ENCODE measurements at places on chromosomes 13 and 19.

DNA sequence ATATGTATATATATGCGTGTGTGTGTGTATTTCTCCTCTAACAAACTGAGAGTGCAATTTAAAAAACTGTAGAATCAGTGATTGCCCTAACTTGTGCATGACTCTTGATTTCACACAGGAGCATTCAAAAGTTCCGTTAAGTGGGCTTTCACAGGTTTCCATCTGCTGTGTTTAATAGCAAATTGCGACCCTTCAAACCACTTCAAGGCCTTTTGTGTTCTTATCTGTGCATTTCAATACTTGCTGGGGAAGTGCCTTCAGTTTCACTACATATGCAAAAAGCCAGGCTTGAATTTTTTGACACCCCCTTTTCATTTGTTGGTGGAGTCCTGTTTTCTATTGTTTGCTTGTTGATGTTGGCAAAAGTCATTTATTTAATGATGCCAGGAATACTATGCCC is 158.0 kb downstream of the TM9SF2 start:
- no peak for DNase-seq

GRCh38 chr13:39971526-39971925 is 316.1 kb downstream of the COG6 start:
- DNase-seq, result no peak

- no peak for DNase-seq
Measured at GRCh38 chr13:63448692-63449091, 2033.0 kb upstream of the PCDH20 start.

DNA sequence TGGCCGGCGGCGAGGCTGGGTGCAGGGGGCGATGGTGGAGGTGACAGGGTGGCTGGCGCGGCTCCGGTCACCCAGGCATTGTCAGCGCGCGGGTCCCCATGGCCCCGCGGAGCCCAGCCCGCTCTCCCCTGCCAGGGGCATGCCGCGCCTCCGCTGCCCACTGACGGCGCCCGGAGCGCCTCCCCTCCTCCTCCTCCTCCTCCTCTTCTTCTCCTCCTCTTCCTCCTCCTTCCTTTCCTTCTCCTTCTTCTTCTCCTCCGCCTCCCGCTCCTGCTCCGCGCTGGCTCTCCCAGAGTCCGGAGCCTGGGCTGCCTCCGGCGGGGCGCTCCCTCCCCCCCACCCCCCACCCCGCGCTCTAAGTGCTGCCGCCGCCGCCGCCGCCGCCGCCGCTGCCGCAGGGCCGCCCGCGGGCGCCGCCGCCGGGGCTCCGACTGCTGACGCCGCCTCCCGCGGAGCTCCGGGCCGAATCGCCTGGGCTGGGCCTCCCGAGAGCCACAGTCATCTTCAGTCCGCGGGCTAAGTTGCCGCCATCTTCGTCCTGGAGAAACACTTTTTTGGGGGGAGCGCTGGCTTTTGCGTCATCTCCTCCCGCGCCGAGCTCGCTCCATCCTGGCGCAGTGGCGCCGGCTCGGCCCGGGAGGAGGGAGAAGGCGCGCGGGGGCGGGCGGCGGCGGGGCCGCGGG is 348.3 kb downstream of the LIG4 start:
- DNase-seq, result peak; percentile 21

- DNase-seq, result no peak
Measured at GRCh38 chr19:6354098-6354674, 7.1 kb upstream of the CLPP start.

- DNase-seq, result no peak
Measured at GRCh38 chr13:50831512-50831911, 12.0 kb downstream of the DLEU7 start.

GRCh38 chr19:57632987-57633831 is at the start of gene ZNF211:
ZNF211 (plus strand) TSS chr19:57633168; CDS start chr19:57633347, 179 bp downstream.
- peak; percentile 95 for DNase-seq

DNA sequence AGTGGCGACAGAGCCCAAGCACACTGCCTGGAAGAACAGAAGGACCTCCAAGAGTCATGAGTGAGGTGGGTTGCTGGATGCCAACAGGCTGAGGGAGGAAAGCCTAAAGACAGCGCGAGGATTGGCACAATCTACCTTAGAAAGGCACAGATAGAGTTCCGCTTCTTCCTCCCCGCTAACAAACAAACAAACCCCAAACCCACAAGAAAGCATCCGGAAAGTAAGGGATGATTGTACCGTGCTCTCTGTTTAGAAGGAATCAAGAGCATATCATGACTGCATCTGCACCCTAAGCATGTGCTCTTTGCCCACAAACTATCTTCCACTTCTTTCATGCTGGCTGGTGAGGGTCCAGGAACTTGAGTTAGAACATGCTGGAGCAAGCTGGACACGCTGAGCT is 233.0 kb upstream of the KLF12 start:
- DNase-seq, result no peak

- no peak for DNase-seq
Measured at GRCh38 chr13:113601166-113602070, 16.9 kb downstream of the TFDP1 start.

DNA sequence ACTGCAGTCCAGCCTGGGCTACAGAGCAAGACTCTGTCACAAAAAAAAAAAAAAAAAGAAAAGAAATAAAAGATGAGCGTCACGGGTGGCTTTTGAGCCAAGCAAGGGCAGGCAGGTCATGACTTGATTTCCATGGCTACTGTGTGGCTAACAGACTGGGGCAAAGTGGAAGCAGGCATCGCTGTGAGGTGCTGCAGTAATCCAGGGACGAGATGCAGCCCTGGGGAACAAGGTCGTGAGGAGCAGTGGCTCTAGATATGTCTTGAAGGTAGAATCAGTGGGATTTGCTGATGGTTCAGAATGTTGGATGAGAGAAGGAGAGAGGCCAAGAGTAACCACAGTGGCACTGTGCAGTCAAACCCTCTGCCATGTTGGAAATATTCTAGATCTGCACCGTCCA is 14.2 kb downstream of the HAS1 start:
- DNase-seq, result no peak

DNA sequence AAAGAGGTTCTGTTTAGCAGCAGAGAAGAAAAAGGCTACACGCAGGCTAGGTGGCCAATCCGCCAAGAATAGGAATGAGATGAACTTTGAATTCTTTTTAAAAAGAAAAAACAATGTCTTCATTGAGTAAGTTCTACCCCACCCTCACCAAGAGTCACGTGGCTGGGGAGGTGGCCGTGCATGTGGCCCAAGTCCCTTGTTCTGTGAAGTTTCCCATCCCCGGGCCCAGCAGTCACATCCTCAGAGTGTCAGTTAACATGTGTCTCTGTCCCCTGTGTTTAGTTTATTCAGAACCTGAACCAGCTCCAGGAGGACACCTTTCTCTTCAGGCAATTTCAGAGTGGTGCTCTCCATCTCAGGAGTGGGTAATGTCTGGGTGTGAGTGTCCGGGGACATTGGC is 57.1 kb upstream of the MCF2L start:
- DNase-seq, result no peak

DNA sequence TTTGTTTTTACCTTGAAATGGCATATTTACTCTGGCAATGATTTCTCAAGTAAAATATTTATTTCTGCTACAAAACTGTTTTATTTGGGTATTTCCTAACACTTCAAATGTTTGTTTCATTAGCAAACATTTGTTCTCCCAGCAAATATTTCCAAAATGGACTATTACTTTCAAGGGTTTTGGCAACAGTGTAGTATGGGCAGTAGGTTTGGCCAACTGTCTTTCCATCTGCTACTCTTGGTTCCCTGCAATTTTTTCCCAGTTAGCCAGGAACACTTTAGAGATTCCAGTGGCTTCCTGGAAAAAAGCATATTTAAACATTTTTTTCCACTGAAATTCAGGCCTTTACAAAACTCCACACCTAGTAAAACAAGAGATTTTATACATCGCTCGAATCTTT is 466.6 kb downstream of the SLITRK6 start:
- DNase-seq, result no peak

GRCh38 chr13:22789916-22790315 is 390.9 kb upstream of the SGCG start:
- no peak for DNase-seq

DNA sequence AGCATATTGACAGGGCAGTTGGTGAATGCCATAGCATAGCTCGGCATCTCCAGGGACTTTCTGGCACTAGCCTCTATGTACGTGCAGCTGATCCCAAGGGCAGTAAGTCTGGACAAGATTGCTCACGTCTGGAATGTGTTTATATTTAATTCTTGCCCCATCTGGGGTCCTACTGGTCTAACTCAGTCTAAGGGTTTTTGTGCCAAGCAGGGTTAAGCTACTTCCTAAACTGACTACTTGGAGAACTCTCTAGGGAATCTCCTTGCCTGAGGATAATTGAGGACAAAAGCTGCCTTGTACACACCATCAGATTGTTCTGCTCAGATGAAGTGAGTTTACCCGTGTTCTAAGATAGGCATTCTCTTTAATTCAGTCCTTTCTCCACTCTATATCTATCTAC is 358.1 kb downstream of the MYO16 start:
- no peak for DNase-seq

DNA sequence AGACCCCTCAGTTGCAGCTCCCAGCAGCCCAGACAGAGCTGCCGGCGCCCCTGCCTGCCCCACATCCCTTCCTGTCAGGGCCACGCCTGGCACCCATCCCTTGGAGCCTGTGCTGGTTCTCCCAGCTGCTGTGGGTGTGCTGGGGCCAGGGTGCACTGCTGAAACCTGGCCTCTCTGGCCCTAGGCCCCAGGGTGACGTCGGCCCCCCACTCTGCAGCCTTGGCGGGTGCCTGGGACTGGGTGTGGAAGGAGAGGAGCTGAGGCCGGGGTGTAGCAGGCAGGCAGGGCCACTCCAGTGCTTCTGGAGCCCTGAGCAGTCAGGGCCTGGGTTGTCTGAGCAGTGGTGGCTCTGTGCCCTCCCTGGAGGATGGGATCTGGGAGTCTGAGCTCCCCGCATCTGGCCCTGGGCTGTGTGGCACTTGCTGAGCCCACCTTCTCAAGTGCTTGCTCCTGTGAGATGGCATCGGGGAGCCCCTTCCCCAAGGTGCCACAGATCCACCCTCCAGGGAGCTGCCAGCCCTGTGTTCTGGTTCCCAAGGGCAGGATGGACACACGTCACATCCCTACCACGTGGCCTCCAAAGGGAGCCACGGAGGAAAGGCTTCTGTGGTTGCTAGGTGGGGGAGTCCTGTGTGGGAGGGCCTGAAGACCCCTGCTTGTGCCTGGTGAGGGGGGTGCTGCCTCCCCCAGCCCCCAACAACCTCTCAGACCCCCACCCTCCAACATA is 5.2 kb downstream of the PLEKHJ1 start:
- no peak for DNase-seq

DNA sequence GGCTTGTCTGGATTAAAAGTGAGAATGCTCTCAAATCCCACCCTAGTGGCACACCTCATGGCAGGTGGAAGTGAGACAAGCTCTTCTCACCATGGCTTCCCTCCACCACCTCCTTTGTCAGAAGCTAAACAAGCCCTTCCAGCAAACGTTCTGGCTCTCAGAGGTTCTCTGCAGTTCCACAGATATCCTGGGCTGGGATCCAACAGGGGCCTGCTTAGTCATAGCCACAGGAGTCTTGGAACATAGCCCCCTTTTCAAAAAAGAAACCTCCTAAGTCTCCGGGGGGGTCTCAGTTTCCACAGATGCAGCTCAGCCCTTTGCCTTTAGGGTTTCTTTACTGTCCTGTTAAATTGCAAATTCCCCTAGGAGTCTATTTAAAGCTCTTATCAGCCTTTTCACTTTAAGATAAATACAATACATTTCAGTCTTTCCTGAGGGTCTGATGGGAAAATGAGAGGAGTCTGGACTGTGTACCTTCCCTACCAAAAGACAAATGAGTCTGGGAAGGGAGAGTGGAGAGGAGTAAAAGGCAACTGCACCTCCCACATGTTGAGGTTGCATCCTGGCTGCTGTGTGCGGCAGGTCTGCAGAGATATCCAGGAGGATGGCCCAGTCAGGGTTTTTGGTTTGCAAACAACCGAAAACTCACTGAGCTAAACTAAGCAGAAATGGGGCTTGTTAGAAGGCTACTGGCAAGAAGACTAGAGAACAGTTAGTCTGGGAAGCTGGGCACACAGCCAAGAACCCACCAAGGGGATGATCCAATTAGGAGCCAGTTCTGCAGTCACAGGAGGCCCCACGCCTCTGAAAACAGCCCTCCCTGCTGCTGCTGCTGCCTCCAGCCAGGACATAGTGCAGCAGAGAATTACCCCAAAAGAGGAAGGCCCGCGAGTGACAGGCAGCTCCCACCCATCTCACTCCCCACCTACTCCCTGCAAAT is 41.4 kb upstream of the SERP2 start:
- no peak for DNase-seq

- peak; percentile 79 for DNase-seq
Measured at GRCh38 chr13:99356262-99357091, 49.3 kb upstream of the GPR183 start.

DNA sequence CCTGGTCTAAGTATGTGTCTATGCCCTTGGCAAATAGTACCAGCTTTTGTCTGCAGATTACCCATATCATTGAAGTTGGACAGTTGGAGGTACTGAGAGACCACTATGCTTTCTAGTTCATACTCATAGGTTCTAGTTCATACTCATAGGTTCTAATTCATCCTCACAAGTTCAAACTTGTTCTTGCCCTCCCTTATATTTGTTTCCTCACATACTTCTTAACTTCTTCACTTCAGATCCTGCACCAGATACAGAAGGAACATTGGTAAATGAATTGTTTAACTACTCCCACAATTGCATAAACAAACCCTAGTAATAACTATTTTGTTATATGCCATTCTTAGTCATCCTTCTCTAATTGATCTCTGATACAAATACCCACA is 172.2 kb downstream of the SLITRK1 start:
- no peak for DNase-seq

DNA sequence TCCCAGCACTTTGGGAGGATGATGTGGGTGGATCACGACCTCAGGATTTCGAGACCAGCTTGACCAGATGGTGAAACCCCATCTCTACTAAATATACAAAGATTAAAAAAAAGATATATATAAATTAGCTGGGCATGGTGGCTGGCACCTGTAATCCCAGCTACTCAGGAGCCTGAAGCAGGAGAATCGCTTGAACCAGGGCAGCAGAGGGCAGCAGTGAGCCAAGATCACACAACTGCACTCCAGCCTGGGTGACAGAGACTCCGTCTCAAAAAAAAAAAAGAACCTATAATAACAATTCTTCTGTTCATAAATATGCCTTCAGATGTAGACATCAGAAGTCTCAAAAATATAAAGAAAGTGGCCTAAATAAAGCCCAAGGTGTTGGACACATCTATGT is 7.6 kb downstream of the ZNF737 start:
- DNase-seq, result no peak

- peak; percentile 59 for DNase-seq
Measured at GRCh38 chr13:112859817-112860190, 109.2 kb upstream of the MCF2L start.

GRCh38 chr19:12244370-12244769 is 50.3 kb downstream of the ZNF44 start:
- DNase-seq, result no peak

- DNase-seq, result no peak
Measured at GRCh38 chr19:40695881-40696280, 5.4 kb upstream of the NUMBL start.

DNA sequence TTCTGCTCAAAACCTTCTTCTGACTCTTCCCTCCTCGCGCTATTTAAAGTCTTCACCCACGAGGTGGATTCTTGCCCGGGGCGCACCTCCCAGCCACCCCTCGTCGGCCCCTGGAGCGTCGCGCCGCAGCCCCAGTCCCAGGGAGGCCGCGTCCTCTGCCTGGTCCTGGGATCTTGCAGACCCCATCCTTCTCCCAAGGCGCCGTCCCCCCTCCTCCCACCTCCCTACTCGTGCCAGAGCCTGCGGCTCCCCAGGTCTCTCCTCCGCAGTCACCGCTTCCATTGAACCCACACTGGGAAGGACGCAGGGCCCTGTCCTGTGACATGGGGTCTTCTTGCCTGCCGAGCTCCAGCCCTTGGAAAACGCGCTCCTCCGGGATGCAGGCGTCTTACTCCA is 486 bp downstream of the ZNF808 start:
- DNase-seq, result no peak
